ENCODE measurements at places on chromosomes 2 and 18.

GRCh38 chr2:3142210-3142609 lies 235.4 kb downstream of the EIPR1 start:
- no peak for DNase-seq

DNA sequence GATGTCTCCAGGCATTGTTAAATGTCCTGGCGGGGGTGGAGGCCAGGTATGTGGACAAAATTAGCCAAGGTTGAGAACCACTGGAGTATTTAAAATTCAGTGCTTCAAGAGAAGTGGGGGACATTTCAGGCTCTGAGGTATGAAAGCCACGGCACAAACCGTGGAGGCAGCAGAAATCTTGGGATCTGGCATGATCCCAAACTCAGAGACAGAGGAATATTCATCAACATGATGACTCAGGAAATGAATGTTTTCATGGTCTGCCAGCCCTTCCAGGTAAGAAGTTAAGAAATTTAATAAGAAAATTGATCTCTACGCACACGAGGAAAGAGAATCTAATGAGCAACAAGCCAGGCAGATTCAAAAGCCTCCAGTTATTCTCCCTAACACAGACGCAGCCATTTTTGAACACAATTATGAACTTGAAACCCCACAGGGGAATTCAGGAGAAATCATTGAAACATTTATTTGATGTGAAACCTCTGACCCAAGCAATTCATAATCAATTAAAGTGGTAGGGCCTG lies 11.3 kb upstream of the GRP start:
- no peak for DNase-seq

- no peak for DNase-seq
Observed at GRCh38 chr2:86238354-86238753, 39.1 kb downstream of the MRPL35 start.

DNA sequence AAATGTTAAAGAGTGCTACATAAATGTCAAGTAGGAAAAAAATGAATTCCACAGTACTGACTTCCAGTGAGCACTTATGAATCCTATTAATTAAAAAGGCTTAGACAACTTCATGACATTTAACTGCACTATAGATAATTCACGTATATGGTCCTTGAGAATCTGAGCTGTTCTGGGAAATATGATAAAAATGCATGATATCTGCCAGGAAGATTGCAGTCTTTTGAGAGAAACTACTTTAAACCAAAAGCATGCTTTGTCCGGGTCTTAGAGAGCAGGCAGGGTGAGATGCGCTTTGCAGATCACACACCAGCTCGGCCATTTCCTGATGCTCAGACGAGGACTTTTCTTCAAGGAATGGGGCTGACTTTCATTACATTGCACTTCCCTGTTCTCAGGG lies 42.6 kb downstream of the CMPK2 start:
- no peak for DNase-seq

DNA sequence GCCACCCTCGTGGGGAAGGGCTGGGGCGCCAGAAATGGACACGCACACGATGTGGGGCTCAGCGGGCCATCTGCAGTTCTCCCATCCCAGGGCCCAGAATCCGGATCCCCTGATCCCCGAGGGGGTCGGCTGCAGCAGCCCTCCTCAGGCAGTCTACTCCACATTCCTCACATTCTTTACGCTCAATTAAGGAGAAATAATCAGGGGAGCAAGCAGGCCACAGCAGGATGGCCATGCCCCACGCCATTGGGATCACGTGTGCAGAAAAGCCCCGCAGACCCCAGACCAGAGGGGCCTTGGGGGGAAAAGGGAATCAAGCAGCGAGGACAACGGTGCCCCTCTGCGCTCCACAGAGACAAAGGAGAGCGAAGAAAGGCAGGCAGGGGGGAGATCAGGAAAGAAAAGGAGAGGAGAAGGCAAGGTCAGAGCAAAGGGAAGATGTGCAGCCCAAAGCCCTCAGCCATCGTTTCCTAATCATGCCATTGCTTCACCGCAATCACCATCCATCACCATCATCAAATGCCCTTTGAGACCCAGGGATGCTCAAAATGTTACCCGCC lies 17.5 kb upstream of the PKDCC start:
- DNase-seq = no peak

GRCh38 chr2:50769406-50770181 lies 262.3 kb downstream of the NRXN1 start:
- DNase-seq = no peak

DNA sequence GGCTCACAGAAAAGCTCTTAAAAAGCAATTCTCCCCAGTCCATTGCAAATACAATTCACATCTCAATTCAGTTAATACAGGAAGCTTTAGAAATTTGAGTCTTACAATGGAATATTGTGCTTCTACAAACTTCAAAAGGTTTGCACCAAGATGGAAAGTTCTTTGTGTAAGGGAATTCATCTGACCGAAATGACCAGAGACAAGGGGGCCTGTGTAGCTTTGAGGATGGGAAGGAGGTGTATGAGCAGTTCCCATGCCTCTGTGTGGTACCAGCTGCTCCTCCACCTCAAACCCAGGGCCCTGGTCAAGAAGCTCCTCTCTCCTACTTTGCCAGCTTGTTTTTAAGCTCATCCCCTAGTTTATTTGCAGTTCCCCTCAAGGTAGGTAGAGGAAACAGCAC lies 312.8 kb upstream of the PKDCC start:
- no peak for DNase-seq

GRCh38 chr2:143513081-143513480 lies 383.9 kb downstream of the ARHGAP15 start:
- no peak for DNase-seq

DNA sequence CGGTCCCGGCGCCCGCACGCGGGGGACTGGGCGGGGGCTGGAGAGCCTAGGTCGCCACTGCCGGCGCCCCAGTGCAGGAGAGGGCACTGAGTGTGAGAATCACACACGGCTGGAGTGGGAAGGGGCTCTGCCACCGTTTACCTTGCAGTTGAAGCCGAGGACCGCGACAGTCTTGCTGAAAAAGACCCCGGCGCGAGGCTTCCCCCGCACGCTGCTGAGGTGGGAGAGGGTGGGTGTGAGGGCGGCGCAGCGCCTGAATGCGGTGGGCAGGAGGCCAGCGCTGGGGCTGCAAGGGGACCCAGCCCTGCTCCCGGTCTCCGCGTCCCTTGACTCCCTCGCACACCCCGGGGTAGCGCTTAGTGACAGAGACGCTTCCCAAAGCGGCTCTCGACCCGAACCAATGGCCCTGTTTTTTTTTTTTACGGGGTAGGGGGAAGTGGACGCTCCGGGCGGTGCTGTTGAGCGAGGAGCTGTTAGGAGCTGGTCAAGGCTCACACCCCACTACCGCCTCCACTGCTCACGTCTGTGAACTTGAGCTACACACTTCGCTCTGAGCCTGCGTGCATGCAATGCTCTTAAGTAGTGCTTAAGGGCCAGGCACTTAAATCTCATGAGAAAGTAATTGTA lies 794 bp downstream of the NOTO start:
- no peak for DNase-seq

DNA sequence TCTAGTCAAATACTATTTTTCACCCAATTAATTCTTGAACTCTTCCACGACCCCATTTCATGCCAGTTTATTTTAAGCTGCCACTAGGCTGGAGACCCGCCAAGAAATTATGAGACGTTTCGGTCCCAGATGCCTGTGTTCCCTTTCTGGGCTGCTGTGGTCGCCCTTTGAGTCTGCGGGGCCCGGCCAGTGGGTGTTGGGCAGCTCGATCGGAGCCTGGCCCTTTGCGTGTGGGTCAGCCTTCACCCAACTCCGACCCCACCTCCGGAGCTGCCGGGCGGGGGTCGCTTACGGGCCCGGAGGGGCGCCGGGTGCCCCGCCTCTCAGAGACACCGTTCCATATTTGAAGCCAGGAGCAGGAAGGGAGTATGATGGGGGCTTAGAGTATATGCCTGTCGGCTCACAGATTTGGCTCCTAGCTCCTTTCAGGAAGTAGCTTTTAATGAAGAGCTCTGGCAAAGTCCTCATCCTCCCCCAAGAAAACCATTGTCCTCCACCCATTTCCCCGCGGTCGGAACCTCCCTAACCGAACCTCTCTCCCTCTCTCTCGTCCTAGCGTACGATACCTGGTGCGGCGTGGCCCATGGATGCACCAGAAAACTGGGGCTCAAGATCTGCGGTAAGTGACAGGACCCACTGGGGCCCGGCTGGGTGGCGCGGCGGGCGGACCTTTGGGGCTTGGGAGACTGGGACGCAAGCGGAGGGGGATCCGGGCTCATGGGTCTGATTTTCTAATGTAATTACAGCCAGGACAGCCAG lies 5.0 kb downstream of the GAD1 start:
- DNase-seq = no peak

DNA sequence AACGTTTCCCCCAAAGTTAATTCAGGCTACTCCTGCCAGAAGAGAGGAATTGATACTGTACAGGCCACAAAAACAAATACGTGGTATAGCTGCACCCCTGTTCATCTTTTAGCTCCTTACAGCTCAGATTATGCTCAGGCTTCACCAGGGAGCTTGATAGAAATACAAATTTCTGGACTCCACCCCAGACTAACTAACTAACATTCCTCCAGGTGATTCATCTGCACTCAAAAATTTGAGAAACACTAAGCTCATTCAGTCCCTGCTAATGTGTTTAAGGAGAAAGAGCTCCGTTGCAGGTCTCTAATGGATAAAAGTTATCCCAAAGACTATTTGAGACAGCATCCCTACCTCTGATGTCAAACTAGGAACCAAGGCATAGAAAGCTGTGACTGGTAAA lies 36.8 kb upstream of the UNC80 start:
- DNase-seq = no peak

DNA sequence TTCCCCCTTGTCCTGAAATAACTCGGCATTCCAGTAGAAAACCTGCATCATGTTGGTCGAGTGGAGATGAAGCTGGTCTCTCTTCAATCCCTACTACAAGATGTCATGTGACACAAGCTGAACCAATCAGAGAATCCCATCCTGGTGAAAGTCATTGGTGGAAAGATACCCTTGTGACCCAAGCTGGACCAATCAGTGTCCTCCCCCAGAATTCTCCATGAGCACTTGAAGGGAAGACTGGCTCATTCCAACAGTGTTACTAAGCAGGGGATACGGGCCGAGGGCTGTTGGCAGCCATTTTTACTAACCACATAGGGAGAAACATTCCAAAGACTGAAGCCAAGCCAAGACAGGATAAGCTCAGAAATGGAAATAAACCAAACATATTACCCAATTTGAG lies 298.3 kb downstream of the ICOS start:
- DNase-seq = no peak

DNA sequence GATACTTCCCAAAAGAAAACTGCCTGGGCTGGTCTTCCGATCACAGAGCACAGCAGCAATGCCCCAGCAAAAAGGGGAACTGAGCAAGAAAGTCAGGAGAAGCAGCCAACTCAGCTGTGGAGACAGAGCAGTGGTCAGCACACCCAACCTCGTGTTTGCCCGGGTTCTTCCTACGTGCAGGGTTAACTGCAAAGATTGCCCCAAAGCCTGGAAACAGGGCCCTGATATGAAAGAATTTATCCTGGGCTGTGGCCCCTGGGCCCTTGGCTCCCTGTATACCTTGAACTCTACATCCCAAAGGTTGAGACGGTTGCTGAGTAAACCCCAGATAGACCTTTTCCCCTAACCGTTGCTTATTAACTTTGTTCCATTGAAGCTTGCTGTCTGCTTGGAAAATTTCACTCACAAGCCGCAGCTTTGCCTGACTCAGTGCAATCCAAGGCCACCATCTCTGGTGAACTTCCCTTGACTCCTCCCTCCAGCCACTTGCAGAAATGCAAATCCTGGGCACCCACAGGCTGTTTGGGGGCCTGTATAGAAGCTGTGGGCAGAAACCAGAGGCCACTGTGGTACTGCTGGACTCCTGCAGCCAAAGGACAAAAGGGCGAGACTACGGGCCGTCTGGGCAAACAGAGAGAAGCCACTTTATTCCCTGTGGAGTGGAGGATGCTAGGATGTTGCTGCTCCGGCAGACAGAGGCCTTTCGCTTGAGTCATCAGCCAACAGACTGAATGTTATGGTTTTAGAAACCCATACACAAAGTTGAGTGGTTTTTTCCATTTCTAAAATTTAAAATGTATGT lies 18.2 kb downstream of the NRP2 start:
- no peak for DNase-seq

DNA sequence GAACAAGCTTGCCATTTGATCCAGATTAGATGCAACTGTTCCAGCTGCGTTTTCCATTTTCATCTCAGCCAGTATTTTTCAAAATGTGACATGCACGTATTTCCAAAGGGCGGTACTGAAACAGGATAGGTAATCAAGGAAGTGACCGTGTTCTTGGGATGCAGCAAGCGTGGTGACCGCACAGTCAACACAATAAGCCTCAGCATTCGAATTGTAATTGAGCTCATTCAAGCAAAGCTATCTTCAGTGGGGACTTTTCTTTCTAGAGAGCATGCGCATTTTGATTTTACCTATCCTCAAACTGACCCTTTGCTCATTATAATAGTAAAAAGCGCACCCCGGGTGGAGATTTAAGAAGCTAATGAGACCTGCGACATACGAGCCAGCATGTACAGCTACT lies 3.4 kb upstream of the ALPP start:
- no peak for DNase-seq

GRCh38 chr2:148667113-148667836 lies 22.7 kb downstream of the EPC2 start:
- no peak for DNase-seq

- no peak for DNase-seq
Observed at GRCh38 chr2:237341872-237342271, 72.1 kb downstream of the COL6A3 start.

GRCh38 chr18:23887493-23887892 lies 127.1 kb upstream of the TTC39C start:
- no peak for DNase-seq

DNA sequence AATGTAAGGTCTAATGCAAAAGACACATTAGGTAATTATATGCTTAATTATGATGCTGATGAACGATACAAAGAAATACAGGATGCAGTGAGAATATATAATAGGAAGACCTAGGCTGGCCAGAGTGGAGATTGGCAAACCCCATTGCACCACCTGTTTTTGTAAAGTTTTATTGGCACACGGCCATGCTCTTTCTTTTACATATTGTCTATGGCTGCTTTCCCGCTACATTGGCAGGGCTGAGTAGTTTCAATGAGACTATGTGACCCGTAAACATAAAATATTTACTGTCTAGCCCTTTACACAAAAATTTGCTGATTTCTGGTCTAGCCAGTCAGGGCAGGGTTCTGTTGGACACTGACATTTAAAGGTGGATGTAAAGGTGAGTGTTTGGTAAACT lies 5.4 kb downstream of the SEC11C start:
- DNase-seq = no peak

GRCh38 chr2:68750592-68751396 lies 16.2 kb downstream of the ARHGAP25 start:
- DNase-seq = no peak

GRCh38 chr18:55768255-55768654 lies 180.3 kb upstream of the TCF4 start:
- DNase-seq = no peak
